ENCODE measurements at places on chromosomes 1 and 21. TPM values are rescaled to one million over a fixed set of nuclear protein-coding genes. Genes with fewer than 3 reads are reported as not detected.

Gene RAD54L
- 64.6 TPM for total RNA-seq

Gene AURKAIP1
- total RNA-seq, result 127 TPM

Gene SEC16B
- not detected for total RNA-seq

Gene GNAT2
- total RNA-seq, result 0.88 TPM

Gene NCAM2
- not detected for total RNA-seq

Gene VASH2
- total RNA-seq, result 0.25 TPM

Gene TNFRSF8
- 1.8 TPM for total RNA-seq

Gene PDC
- not detected for total RNA-seq

Gene NHLH1
- total RNA-seq, result 0.22 TPM

Gene PCP4L1
- not detected for total RNA-seq

Gene COL8A2
- 0.83 TPM for total RNA-seq

DNA sequence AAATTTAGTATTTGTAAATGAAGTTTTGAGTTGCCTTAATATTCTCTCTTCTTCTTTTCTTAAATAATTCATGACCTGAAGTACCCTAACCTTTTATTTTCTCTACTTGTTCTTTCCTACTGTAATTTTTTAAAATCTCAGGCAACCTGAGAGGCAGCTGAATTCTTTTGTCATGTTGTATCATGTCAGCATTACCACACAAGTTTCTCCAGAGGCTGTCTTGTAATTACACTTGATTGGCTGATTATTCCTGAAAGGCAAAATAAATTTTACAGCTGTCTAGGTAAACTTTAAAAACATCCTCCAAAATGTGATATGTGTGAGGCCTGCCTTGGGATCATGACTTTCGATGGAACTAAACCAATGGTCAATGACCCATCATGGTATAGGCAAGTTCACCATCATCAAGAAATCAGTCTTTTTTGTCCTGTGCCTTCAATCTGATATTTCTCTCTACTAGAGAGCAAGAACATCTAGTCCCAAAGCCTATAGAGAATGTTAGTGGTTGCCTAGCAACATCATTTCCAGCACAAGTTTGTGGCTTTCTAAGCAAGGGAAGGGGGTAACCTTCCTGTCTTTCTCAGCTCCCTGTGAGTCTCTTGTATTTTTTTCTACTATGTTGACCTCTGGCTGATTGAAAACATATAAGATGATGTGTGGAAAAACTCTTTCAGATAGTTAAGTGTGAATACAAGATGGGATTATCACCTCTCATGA, 115.5 kb downstream of the GABPA start:
- H3K4me1 ChIP-seq, result no peaks in the 10 kb centered on the region
- DNase-seq, result no peak
- H3K27ac ChIP-seq, result no peak overlapping the region
- no peaks in the 10 kb centered on the region for H3K27me3 ChIP-seq
- no peaks in the 10 kb centered on the region for H3K36me3 ChIP-seq

DNA sequence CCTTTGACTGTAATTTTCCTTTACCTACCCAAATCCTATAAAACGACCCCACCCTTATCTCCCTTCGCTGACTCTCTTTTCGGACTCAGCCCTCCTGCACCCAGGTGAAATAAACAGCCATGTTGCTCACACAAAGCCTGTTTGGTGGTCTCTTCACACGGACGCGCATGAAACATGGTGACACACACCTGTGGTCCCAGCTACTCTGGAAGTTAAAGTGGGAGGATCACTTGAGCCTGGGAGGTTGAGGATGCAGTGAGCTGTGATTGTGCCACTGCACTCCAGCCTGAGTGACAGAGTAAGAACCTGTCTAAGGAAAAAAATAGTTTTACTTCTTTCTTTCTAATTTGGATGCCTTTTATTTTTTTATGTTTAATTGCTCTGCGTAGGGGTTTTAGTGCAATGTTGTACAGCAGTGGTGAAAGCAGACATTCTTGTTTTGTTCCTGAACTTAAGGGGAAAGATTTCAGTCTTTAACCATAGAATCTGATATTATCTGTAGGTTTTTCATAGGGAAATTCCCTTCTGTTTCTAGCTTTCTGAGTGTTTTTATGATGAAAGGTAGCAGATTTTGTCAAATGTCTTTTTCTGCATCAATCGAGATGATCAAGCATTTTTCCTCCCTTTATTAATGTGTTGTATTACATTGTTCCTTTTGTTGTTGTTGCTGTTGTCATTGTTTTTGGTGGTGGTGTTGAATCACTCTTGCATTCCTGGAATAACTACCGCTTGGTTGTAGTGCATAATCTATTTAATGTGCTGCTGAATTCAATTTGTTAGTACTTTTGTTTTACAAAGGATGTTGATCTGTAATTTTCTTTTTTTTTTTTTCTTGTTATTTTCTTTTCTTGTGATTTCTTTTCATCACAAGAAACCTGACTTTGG, 497.4 kb downstream of the DISC1 start:
- no peak for DNase-seq
- no peak overlapping the region for H3K27ac ChIP-seq
- no peak overlapping the region for H3K4me3 ChIP-seq
- peaks cover 7% of the 10 kb centered on the region for H3K27me3 ChIP-seq

DNA sequence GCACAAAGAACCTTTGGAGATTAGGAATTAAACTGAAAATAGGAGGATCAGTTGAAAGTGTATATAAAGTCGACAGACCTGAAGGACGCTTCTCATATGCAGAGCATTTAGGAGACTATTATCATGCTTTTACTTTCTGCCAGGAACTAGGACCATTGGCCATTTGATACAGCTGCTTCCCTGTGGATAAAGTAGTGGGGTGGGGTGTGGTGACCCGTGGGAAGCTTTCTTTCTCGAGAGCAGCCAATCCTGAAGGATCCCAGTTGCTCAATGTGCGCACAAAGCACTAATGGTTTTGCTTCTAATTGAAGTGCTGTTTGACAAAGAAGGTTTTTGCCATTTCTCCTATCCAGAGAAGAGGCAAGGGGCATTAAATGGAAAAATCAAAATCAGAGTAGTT, 14.9 kb upstream of the CD55 start:
- peaks cover 26% of the 10 kb centered on the region for H3K4me1 ChIP-seq
- H3K27me3 ChIP-seq, result no peaks in the 10 kb centered on the region
- H3K36me3 ChIP-seq, result no peaks in the 10 kb centered on the region
- DNase-seq, result no peak

GRCh38 chr1:24715658-24716057, 29.6 kb upstream of the CLIC4 start:
- no peaks in the 10 kb centered on the region for H3K36me3 ChIP-seq
- no peak for DNase-seq
- no peaks in the 10 kb centered on the region for H3K27me3 ChIP-seq
- no peak overlapping the region for H3K27ac ChIP-seq

DNA sequence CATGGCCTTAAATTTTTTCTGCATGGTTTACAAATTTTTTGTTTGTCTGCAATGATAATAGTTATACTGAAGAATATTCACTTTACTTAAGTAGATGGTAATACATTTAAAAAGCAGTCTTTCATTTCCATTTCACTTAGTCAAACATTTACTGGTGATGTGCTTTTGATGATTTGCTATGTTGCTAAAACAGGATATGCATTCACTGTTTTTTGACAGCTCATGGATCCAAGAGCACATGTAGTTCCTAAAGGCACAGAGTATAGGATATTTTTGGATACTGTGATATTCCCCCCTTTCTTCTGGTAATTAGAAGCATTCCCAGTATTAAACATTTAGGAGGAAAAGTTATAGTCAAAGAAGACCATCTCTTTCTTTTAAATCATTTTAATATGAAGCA, 45.9 kb downstream of the RAP1A start:
- no peak overlapping the region for H3K4me3 ChIP-seq
- H3K27me3 ChIP-seq, result no peaks in the 10 kb centered on the region
- H3K4me1 ChIP-seq, result peaks cover 61% of the 10 kb centered on the region

GRCh38 chr21:34812504-34813265, 143.9 kb downstream of the CLIC6 start:
- H3K27ac ChIP-seq, result no peak overlapping the region
- H3K36me3 ChIP-seq, result peaks cover 26% of the 10 kb centered on the region
- DNase-seq, result no peak
- H3K27me3 ChIP-seq, result no peaks in the 10 kb centered on the region
- peaks cover 65% of the 10 kb centered on the region for H3K4me1 ChIP-seq
- H3K4me3 ChIP-seq, result no peak overlapping the region

DNA sequence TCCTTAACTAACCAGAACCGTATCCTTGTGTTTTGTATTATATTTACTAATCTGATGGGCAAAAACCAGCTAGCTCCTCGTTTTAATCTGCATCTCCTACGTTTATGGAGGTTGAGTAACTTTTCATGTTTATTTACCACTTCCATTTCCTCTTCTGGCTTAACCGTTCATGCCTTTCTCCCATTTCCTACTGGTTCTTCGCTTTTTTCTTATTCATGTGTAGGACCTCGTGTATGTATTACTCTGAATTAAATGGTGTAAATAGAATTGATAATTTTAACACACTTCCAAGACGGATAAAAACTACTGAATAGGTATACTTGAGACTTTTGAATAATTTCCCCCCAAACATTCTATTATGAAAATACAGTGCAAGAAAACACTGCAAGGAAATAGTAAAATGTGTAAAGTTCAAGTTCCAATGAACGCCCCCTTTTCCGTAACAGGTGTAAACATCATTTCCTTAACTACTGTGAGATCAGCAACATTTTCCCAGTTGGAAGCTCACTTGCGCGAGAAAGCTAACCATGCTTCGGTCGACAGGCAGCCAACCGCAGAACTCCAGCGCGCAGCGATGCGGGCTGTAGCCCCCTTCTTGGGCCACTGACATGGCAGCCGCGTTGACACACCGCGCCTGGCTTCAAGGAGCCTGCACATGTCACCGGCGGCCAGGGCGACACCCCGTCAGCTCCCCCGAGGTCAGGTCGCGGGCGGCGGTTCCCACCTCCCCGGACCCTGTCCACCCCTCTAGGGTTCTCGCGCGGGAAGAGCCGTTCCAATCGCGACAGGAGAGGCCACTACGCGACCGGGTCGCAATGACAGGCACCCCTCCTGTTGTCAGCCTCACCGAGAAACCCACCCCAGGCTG, 816 bp downstream of the EDEM3 start:
- H3K4me3 ChIP-seq, result peak overlapping the region; percentile 95
- peaks cover 46% of the 10 kb centered on the region for H3K4me1 ChIP-seq
- peak overlapping the region; percentile 97 for H3K27ac ChIP-seq
- peak; percentile 68 for DNase-seq
- H3K36me3 ChIP-seq, result peaks cover 11% of the 10 kb centered on the region
- H3K27me3 ChIP-seq, result peaks cover 3% of the 10 kb centered on the region

- H3K4me1 ChIP-seq, result peaks cover 6% of the 10 kb centered on the region
- no peak overlapping the region for H3K4me3 ChIP-seq
- peaks cover 31% of the 10 kb centered on the region for H3K27me3 ChIP-seq
Observed at GRCh38 chr1:157995583-157996169, 2.2 kb downstream of the KIRREL1 start.

- peaks cover 7% of the 10 kb centered on the region for H3K27me3 ChIP-seq
- H3K4me3 ChIP-seq, result no peak overlapping the region
- peaks cover 11% of the 10 kb centered on the region for H3K4me1 ChIP-seq
- no peaks in the 10 kb centered on the region for H3K36me3 ChIP-seq
Observed at GRCh38 chr21:41322496-41323382, 6.1 kb downstream of the FAM3B start.

DNA sequence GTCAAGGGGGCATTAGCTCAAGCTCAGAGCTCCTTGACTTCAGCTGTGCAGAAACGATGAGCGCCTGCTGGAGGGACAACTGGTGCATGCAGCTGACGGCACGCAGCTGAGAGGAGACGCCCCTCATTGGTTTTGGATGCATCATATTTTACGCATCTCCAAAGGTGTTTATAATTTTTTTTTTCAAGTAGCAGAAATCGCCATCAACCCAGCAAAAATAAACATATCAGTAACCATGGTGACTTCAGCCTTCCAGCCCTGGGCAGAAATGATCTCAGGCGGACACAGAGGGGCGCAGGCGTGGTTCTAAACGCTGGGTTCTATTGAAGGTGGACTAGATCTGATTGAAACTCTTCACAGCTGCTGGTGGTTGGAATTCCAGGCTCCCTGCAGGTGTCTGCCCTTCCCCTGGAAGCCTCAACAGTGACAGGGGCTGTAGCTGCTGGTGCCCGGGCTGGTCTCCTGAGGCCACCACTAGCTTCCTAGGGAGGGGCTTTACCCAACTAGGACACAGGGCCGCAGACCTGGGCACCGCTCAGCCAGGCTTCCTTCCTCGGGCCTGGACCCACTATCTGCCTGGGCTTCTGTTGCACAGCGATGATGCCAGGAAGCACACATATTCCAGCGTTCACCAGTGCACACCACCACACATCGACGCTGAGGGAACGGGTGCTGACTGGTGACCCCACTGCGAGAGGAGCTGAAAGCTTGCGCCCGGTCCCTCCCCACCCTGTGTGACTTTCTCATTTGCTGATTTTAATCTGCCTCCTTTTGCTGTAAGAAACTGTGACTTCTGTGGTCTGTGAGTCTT, 63.7 kb upstream of the ABCG1 start:
- H3K4me3 ChIP-seq, result no peak overlapping the region
- H3K27ac ChIP-seq, result no peak overlapping the region
- peaks cover 8% of the 10 kb centered on the region for H3K4me1 ChIP-seq
- H3K27me3 ChIP-seq, result no peaks in the 10 kb centered on the region
- no peak for DNase-seq

GRCh38 chr1:211553549-211553948, 25.4 kb downstream of the SLC30A1 start:
- no peaks in the 10 kb centered on the region for H3K36me3 ChIP-seq
- H3K4me3 ChIP-seq, result no peak overlapping the region
- no peaks in the 10 kb centered on the region for H3K4me1 ChIP-seq
- DNase-seq, result no peak

- no peaks in the 10 kb centered on the region for H3K27me3 ChIP-seq
- peaks cover 2% of the 10 kb centered on the region for H3K36me3 ChIP-seq
- no peak overlapping the region for H3K27ac ChIP-seq
- DNase-seq, result no peak
- H3K4me1 ChIP-seq, result no peaks in the 10 kb centered on the region
Observed at GRCh38 chr21:44391345-44392091, 38.1 kb downstream of the TRPM2 start.

- H3K27me3 ChIP-seq, result no peaks in the 10 kb centered on the region
- peaks cover 14% of the 10 kb centered on the region for H3K36me3 ChIP-seq
- peak overlapping the region; percentile 70 for H3K27ac ChIP-seq
- H3K4me3 ChIP-seq, result no peak overlapping the region
Observed at GRCh38 chr21:37415939-37416338, 49.4 kb downstream of the DYRK1A start.

DNA sequence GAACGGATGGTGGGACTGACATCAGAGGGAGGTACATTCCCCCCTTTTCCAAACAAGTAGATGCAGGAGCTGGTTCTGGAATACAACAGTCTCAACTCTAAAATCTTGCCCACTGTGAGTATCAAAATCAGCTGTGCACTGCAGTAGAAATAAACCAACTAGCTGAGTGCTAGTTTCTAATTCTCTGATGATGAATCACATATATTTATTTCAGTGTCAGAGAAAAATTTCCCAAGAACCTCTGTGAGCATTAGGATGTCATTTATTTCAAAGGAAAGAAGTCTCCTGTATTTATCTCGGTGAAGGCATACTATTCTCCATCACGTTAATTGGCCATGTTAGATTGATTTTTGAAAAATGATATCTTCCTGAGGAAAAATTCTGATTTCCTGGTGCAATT, 67.1 kb downstream of the LHX9 start:
- H3K27ac ChIP-seq, result no peak overlapping the region
- no peak overlapping the region for H3K4me3 ChIP-seq
- no peaks in the 10 kb centered on the region for H3K36me3 ChIP-seq
- DNase-seq, result no peak
- H3K4me1 ChIP-seq, result peaks cover 4% of the 10 kb centered on the region

GRCh38 chr1:15953791-15954241, 22.1 kb downstream of the ZBTB17 start:
- H3K27me3 ChIP-seq, result no peaks in the 10 kb centered on the region
- H3K4me1 ChIP-seq, result peaks cover 91% of the 10 kb centered on the region
- DNase-seq, result no peak
- H3K36me3 ChIP-seq, result peaks cover 39% of the 10 kb centered on the region

Measured in activated CD8-positive, alpha-beta T cell treated with anti-CD3 and anti-CD28 coated beads for 36 hours (primary cell).